ENCODE measurements at places on chromosomes 4 and X.

GRCh38 chrX:24113181-24113580, 36.3 kb upstream of the ZFX start:
- no peak for DNase-seq

DNA sequence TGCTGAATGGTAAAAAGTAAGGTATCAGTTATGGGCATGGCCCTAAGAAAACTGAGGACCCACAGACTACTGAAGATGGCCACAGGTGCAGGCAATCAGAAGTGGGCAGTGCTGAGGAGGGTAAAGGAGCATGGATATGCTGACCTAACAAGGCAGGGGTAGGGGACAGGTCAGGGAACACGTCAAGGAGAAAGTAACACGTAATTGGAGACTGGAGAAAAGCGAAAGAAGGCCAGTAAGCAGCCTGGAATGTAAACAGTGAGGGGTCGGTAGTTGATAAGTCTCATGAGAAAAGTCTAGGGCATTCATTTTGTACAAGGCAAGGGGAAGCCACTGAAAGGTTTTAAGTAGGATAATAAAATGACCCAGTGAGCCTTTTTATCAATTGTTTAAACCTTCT, 153.3 kb downstream of the PRDM5 start:
- DNase-seq: no peak

- DNase-seq: no peak
These were observed 51.6 kb upstream of the PDLIM5 start for GRCh38 chr4:94400191-94400590.

- DNase-seq: no peak
These were observed 518 bp downstream of the TACR3 start for GRCh38 chr4:103719105-103719829.

- DNase-seq: no peak
These were observed 4.3 kb upstream of the DGAT2L6 start for GRCh38 chrX:70172964-70173363.

DNA sequence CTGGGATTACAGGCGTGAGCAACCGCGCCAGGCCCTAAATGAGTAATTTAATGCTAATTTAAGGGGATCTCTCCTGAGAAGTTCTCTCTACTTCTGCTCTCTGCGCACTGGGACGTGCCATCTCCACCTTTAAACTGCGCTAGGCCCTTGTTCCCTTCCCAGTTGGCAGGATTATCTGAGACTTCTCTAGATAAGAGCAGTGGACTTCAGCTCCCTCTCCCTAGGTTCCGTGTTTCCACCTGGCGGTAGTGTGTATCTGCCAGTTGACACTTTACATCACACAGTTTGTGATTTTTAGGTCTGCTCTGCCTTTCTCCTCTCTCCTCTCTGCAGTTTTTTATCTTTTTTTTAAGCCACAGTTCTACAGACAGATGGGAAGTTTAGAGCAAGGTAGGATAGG, 40.2 kb downstream of the ARHGAP10 start:
- DNase-seq: no peak

DNA sequence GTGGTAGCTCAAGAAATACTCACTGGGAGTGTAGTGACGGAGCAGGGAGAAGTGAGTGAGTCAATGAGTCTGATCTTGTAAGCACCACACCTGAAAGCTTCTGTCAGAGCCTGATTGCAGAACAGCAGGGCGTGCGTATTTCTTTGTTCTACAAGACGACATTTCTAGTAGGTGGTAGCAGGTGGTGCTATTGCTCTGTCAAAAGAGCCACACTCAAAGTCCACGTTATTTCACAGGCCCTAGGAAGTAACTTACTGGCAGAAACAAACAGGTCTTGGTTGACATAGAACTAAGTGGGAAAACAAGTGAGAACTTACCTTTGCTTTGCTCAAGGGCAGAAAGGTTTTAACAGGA, 46.4 kb upstream of the SPRY1 start:
- peak; percentile 26 for DNase-seq

- peak; percentile 88 for DNase-seq
These were observed 175.5 kb downstream of the NLGN4X start for GRCh38 chrX:6053141-6053540.

GRCh38 chr4:174192943-174193342, 90.5 kb downstream of the FBXO8 start:
- DNase-seq: no peak

GRCh38 chrX:132636080-132636479, 147.2 kb upstream of the MBNL3 start:
- no peak for DNase-seq

DNA sequence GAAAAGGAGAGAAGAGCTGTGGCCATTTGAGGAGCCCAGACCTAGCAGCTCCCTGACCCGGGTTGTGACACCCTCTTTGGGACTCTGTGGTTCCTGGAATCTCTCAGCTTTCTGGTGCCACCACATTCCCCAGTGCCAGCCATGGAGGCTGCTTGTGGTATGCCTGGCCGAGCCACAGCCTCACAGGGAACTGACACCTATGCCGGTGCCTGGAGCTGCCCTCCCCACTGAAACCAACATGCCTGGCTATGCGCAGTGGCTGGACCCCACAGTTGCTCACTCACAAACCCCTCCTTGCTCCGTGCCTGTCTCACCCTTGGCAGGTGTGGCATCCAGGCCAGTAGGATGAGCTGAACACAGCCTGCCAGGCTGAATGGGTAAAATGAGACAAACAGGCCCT, 749.4 kb downstream of the ARAP2 start:
- DNase-seq: no peak

DNA sequence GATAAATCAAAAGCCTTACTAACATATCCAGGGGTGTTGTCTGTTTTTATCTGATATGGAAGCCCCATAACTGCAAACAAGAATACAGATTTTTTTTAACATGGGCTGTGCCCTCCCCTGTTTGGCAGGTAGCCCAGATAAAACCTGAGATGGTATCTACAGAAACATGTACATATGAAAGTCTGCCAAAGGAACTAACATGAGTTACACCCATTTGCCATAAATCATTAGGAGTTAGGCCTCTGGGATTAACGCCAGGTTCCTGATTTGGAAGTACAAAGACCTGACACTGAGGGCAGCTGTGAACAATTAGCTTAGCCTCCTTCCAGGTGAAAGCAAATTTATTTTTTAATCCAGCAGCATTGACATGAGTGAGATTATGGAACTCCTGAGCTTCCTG, 264.3 kb downstream of the TECRL start:
- DNase-seq: no peak

DNA sequence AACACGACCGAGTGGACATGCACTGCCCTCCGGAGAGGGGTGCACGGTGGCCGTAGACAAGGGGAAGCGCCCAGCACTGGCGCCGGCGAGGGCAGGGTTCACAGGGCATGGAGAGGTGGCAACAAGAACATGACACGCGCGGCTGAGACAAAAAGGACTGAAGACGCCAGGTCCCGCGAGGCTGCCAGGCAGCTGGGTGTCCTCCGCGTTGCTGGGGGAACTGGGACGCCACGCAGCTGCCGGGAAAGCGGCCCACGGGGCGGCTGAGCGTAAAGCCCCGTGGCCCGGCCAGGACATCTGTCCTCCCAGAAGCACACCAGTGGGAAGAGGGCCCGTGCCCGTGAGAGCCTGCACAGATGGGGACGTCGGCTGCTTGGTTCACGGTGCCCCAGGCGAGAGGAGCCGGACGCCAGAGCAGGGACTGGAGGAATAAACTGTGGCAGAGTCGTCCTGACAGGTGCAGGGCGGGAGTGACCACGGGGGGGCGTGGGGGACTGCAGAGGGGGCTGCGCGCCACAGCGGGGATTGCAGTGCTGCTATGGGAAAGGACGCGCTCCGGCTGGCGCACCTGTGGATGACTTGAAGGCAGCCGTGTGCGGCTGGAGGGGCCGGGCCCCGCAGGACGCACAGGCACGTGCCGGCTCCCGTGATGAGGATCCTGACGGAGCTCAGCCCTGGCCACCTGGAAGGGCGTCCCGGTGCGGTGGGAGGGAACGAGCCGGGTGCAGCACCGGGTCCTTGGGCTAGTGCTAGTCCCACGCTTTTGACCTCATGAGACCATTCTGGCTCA, 32.1 kb upstream of the GTPBP6 start:
- DNase-seq: no peak

DNA sequence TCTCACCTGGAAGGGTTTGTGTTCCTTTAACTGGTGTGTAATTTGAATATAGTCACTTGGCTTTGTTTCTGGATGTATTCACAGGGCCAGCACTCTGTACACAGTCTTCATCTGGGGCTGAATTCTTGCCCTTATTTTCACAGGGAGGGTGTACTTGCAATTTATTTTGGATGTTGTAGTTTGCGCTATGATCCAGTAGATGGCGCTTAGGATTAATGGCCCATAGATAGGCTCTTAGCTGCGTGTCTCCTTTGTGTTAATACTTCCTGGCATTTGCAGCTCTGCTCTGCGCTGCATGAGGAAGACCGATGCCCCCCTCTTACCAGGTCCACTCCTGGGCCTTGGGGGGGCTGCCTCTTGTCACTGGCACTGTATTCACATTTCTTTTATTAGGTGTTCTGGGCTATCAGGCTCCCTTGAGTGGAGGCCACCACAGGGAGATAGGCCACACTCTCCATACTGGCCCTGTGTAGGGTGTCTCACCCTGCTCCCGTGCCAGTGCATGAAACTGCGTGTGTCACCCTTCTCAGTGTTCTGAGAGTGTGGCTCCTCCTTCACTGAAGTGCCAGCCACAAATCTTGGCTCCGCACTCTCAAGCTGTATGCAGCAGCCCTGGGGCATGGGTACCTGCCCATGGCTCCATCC, 562.2 kb downstream of the ZIC3 start:
- DNase-seq: no peak

DNA sequence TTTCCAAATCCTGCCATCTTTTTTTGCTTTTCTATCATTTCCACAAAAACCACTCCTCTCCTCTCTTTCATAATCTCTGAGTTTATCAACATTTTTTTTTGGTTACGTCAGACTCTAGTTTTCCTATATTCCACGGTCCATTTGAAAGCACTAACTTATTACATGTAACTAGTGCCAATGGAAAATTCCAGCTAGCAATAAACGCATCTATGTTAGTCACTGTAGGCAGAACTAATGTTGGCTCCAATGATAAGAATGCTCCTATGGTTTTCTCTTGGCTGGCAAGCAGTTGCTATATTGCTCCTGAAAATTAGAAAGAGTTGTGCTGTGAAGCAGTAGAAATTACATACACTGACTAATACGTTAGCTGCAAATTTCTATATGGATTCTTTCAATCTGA, 634.6 kb upstream of the FTHL17 start:
- no peak for DNase-seq

GRCh38 chr4:90503677-90504076, 376.5 kb downstream of the CCSER1 start:
- DNase-seq: no peak

Measured in NCI-H187 treated with DMSO at 0.1 percent for 48 hours (cell line).